ENCODE measurements at places on chromosomes 12 and 14.

- DNase-seq, result no peak
Measured at GRCh38 chr14:30252151-30252550, 306.8 kb upstream of the G2E3 start.

DNA sequence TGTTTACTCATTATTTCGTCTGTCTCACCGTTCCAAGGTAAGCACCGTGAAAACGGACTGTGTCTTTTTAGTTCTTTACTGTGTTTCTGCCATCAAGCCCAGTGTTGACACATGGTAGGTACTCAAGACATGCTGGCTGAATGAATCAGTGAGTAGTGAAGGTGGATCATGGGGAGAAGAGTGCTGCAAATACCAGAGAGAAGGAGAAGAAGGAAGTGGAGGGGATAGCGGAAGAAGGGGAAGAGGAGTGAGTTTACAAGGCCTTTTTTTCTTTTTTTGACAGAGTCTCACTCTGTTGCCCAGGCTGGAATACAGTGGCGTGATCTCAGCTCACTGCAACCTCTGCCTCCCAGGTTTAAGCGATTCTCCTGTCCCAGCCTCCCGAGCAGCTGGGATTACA, 54.6 kb downstream of the ETV6 start:
- DNase-seq, result no peak

- no peak for DNase-seq
Measured at GRCh38 chr12:75170640-75171185, 38.9 kb downstream of the KCNC2 start.

- no peak for DNase-seq
Measured at GRCh38 chr12:10067942-10068341, 30.8 kb downstream of the CLEC1A start.

GRCh38 chr12:52903285-52903854, 1.5 kb downstream of the KRT8 start:
- peak; percentile 46 for DNase-seq

GRCh38 chr12:93016752-93017350, 87.8 kb upstream of the EEA1 start:
- no peak for DNase-seq

GRCh38 chr14:77204907-77205306, 23.3 kb downstream of the TMEM63C start:
- DNase-seq, result no peak

DNA sequence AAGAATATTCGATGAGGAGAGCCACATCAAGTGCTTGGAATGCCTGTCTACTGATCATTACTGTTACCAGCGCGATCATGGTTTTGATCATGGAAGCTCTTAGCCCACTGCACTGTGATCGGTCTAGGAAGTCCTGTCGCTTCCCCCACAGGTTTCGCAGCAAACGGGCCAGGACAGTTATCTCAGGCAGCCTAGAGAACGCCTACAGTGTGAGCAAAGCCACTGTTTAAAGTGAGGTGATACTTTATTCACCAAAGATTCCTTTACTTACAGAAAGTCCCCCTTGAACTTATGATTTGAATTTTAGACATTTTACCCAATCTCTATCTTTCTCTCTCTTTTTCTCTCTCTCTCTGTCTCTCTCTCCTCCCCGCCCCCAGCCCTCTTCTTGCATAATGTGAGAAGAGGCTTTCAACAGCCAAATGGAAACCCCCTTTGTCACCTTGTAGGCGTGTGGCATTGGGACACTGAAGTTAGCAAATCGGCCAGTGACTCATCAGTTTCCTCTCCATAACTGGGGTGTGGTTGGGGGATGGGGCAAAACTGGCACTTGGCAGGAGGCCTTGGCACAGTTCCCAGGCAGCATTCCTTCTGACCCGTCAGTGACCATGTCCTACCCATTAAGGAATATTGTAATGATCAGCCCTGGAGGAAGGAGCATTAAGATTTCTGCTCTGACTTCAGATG, 214.8 kb downstream of the CHST11 start:
- DNase-seq, result peak; percentile 76

GRCh38 chr14:100773331-100774163, 46.9 kb downstream of the DLK1 start:
- DNase-seq, result no peak

- DNase-seq, result no peak
Measured at GRCh38 chr12:40382217-40382616, 157.4 kb downstream of the LRRK2 start.

GRCh38 chr12:58254463-58255100, 313.2 kb downstream of the ATP23 start:
- no peak for DNase-seq

DNA sequence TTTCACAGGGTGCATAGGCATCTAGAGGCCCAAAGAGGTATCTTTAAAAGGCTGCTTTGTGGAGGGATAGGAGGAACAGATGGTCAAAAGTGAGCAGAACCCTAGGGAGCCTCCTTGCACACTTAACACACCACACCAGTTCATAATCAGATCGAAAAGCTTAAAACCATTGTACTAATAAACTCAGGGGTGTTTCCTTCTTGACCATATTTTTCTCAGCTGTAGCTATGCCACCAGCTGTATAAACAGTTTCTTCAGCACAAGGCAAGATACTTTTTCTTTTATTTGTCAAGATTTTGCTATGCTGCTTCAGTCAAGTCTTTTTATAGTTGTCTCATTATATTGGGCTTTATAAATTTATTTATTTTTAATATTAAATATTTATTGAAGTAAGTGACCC, 88.7 kb downstream of the RIC8B start:
- no peak for DNase-seq

- DNase-seq, result no peak
Measured at GRCh38 chr12:130583800-130584199, 132.3 kb downstream of the RIMBP2 start.

- DNase-seq, result no peak
Measured at GRCh38 chr12:91810531-91811451, 334.9 kb downstream of the BTG1 start.

DNA sequence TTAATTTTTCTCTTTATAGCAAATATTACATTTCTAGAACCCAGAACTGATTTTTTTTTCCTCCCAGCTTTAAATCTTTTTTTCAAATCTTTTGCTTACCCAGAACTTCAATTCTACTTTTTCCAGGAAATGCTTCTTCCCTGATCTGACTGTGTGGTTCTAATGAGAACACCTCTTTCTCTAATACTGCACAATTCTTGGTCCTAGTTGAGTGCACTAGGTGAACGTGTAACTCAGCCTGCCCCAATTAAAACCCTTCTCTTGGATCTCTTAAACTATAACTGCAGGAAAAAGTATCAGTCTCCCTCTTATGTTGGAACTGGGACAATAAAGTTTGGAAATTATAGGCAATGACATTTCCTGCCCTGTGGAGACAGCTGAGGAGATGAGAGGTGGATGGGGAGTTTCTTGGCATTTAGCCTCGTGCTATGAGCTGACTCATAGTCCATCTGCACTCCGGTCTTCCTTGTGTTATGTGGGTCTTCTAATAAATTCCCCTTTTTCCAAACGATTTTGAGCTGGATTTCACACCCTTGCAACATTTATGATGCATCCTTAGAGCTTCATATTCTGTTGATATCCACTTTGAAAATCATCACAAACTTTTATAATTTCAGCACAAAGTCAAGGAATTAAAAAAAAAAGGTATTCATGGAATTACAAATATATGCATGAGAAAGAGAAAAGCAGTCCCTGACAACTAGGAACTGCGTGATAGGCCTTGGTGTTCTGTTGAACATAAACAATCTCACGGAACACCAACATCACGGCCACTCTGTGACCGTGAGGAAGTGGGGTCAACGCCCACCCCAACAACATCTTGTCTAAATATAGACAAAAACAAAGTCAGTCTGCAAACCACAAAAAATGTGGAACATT, 52.4 kb downstream of the BRMS1L start:
- DNase-seq, result no peak

DNA sequence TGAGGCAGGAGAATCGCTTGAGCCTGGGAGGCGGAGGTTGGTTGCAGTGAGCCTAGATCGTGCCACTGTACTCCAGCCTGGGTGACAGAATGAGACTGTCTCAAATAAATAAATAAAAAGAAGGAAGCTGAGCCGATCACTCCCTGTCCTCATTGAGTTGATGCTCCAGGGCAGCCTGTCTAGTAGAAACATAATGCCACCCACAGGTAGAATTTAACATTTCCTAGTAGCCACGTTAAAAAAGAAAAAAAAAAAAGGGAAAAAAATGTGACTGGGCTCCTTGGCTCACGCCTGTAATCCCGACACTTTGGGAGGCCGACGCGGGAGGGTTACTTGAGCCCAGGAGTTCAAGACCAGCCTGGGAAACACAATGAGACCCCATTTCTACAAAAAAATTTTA, 135.7 kb downstream of the SCARB1 start:
- DNase-seq, result no peak

- DNase-seq, result no peak
Measured at GRCh38 chr12:22683131-22683530, 58.2 kb downstream of the ETNK1 start.

DNA sequence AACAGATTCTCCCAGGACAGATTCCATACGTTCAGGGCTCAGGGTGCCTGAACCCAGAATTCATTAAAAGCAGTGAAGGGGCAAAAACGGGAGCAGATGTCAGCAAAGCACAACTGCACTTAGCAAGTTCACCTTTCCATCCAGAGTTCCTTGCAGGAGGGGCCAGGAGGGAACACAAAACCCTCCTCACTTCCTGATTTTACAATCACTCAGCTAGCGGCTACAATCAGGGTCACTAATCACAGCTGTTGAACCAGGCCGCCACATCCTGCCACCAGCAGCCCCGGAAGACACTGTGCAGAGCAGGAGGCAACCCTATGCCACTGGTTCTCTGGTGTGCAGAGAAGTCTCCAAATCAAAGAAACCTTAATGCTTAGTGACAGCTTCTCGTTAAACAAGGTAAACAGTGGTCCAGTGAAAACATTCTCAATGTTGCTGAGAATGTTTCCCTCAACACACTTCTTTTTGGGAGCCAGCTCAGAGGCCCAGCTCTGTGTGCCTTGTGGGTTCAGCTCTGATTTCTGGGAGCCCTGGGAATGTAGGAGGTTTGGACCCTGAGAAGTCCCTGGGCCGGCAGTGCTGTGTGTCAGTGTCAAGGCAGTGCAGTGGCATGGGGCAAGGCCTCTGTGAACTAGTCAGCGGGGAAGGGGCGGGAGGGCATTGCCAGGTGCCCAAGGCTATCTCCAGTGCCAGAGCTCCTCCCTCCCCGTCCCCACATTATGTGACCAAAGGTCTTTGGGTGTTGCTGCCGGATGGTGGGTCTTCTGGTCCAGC, 54.5 kb downstream of the VCPKMT start:
- DNase-seq, result no peak

DNA sequence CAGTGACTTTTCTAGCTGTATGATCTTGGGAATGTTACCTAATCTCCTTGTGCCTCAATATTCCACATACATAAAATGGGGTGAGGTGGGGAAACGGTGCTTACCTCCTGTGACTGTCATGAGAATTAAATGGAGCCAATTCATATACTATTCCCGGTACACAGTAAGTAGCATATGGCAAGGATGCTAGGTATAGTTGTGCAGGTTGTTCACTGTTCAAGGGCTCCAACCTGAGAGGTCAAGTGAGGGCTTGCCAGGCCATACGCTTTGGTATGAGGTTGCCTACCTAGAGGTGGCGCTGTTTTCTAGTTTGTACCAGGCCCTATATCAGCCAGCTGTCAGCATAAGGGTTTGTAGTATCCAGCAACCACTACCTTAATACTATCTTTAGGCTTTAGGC, 3.6 kb upstream of the BATF start:
- no peak for DNase-seq

DNA sequence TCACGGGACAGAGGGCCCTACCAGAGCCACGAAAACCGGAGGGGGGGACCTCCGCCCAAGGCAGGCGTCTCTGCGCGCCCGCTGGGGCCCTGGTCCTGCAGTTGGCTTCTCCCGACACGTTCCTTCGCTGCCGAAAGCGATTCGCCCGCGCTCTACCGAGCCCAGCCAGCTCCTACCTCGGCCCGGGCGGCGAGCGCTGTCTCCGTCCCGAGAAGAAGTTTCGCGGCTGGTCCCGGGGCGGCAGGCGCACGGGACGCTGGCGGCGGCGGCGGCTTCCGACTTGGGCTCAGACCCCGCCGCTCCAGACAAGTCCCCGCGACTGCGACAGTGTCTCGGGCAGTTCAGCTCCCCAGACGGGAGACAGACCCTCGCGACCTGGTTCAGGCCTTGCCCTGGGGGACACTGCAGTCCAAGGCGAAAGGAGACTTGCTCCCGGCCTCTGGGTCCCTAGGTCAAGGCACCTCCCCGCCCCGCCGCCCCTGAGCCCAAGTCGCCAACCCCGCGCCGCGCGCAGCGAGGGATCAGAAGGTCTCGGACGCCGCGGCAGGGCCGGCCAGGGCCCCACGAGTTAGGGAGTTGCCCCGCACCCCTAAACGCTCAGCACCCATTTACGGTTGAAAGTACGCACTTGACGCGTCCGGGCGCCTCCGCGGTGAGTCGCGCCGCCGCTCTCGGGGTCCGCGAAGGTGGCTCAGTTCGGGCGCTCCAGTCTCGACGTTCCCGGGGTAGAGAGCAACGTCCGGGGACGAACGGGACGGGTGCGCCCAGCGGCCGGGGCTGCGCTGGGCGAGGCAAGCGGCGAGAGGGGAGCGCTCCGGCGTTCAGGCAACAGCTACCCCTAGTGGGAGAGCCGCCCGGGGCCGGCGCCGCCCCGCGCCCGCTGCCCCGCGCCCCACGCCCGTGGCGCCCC, 1.4 kb upstream of the DIO3 start:
- peak; percentile 11 for DNase-seq

GRCh38 chr12:78146365-78146772, 315.7 kb downstream of the NAV3 start:
- DNase-seq, result no peak

DNA sequence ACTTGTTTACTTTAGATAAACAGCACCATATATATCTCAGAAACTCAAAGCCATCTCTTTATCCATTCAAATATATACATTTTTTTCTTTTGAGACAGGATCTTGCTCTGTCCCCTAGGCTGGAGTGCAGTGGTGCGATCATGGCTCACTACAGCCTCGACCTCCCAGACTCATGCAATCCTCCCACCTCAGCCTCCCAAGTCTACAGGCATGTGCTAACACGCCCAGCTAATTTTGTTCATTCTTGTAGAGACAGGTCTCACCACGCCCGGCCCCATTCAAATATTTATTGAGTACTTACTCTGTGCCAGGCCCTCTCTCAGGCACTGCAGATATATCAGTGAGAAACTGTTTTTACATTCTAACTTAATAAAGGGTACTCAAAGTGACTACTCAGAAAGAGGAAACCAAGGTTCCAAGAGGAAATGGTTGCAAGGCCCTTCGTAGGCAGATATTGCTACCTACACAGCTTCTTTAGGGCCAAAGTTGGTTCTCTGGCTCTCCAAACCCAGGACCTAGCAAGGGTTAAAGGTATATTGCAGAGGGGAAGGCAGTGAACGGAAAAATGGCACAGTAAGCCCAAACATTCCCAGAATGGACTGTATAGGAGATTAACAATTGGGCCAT, 2.9 kb downstream of the ATXN3 start:
- DNase-seq, result no peak

DNA sequence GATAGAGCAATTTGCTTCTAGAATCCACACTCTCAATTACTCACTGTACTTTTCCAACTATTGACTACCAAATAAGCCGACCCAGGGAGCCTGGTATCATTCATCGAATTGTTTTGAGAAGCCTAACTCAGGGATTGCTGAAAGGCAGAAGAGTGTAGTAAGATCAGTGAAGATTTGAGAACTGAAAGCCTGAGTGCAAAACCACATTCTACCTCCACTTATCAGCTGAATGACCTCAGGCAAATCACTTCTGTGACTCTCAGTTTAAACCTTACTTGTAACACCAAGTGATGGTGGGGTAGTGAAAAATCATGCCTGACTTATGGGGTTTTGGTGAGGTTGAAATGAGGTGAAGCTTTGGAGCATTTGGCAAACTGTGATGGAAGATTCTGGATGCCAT, 126.1 kb upstream of the MAX start:
- DNase-seq, result no peak

GRCh38 chr14:101216366-101217079, 313.0 kb upstream of the RTL1 start:
- DNase-seq, result no peak

All from stimulated activated CD4-positive, alpha-beta T cell treated with anti-CD3 and anti-CD28 coated beads, TNF-alpha, amount 100 ng/mL, for 24 hours (primary cell).